ENCODE measurements at places on chromosomes 4 and X.

DNA sequence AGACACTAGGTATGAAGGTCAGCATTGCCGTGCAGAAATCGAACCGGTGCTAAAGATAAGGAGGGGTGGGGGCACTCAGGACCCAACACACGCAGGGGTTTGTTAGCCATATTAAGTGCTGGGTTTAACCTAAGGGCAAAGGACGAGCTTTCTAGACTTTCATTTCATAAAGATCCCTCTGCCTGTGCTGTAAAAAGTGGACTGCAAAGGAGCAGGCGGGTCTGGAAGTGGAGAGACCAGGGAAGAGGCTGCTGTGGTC lies 1.3 kb downstream of the CASP3 start:
- DNase-seq = no peak

GRCh38 chr4:74056858-74057562 lies 18.5 kb upstream of the CXCL3 start:
- peak; percentile 60 for DNase-seq

GRCh38 chrX:150774798-150775568 lies 81.8 kb downstream of the MTMR1 start:
- no peak for DNase-seq

- no peak for DNase-seq
These were observed 36.7 kb downstream of the UBQLN2 start for GRCh38 chrX:56600141-56600540.

GRCh38 chr4:145437466-145437865 lies 44.2 kb upstream of the SMAD1 start:
- no peak for DNase-seq

GRCh38 chrX:16855363-16856075 lies 14.6 kb downstream of the RBBP7 start:
- no peak for DNase-seq

- no peak for DNase-seq
These were observed 14.1 kb downstream of the CD99 start for GRCh38 chrX:2705046-2705832.

- DNase-seq = no peak
These were observed 49.4 kb upstream of the USP38 start for GRCh38 chr4:143135358-143135757.

GRCh38 chrX:57286507-57287251 lies at the start of gene FAAH2:
TSS of gene FAAH2 (plus strand) at chrX:57286706. CDS start at chrX:57286826, 120 bp downstream.
- no peak for DNase-seq

All from RPMI7951 (cell line).